ENCODE measurements at places on chromosomes 4 and X.

DNA sequence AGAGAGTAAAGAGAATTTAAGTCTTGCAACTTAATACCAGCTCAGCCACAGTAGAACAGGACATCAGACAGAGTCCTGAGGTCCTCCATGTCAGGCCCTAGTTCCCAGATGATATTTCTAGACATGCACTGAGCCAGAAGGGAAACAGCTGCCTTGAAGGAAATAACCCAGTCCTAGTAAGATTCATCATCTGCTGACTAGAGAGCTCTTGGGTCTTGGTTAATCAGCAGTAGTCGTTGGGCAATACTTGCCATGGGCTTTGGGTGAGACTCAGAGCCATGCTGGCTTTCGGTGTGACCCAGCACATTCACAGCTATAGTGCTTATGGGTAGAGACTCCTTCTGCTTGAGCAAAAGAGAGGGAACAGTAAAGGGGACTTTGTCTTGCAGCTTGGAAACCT, 379.1 kb downstream of the AR start:
- DNase-seq: no peak

- DNase-seq: no peak
These were observed 87.8 kb downstream of the RAPGEF2 start for GRCh38 chr4:159190651-159191050.

DNA sequence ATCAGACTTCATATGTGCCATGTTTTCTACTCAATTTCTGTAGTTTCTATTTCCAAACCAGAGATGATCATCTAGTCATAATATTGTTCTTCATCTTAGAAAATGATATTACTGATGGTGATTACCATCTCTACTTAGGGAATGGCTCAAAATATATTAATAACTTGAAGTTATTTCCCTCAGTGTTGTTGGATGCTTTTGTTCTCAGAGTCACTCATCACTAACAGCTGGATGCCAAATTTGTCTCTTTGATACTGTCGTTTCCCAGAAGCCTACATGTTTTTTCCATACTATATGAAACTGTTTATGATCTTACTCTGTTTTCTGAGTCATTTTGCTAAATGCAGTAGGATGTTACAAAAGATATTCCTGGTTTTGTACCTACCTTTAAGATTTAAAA, 8.9 kb downstream of the PGAM4 start:
- no peak for DNase-seq

DNA sequence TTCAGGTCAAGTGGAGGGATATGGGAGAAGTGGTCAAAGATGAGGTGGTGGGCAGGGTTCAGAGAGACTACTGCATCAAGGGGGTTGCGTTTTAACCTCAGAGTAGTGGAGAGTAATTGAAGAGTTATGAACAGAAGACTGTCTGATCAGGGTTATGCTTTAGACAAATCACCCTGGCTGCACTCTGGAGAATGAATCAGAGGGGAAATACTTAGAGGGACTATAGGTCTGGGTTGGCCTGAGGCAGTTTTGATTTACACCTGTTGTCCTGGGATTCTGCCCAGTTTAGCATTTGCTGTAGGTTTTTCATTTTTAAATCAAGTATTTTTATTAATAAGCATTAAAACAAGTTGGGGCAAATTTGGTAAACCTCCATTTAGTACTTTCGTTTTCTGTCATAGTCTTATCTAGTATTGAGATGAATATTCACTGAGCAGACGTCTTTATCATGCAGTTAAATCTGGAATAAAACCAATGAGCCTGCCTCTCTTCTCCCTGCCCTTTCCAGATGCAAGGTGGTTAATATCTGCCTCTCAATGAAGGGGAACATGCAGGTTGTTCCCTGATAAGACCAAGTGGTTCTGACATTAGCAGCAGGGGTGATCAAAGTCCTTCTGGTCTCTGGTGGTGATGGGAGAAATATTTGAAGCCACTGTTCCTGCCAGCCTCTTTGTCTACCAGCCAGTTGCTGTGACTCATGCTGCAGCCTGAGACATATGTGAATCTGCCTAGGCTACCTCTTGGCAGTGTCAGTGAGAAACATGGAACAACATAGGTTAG, 116.0 kb upstream of the RPS6KA3 start:
- DNase-seq: no peak

GRCh38 chr4:139655116-139655515, 10.5 kb upstream of the MGST2 start:
- no peak for DNase-seq

- DNase-seq: no peak
These were observed 20.6 kb downstream of the CLDN22 start for GRCh38 chr4:183299464-183299863.

DNA sequence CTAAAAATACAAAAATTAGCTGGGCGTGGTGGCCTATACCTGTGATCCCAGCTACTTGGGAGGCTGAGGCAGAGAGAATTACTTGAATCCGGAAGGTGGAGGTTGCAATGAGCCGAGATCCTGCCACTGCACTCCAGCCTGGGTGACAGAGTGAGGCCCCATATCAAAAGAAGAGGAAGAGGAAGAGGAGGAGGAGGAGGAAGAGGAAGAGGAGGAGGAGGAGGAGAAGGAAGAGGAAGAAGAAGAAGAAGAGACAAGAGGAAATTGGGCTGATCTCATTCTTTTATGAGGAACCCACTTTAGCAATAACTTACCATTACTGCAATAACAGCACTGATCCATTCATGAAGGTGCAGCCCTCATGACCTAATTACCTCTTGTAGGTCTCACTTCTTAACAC, 138.9 kb upstream of the GIMD1 start:
- no peak for DNase-seq

DNA sequence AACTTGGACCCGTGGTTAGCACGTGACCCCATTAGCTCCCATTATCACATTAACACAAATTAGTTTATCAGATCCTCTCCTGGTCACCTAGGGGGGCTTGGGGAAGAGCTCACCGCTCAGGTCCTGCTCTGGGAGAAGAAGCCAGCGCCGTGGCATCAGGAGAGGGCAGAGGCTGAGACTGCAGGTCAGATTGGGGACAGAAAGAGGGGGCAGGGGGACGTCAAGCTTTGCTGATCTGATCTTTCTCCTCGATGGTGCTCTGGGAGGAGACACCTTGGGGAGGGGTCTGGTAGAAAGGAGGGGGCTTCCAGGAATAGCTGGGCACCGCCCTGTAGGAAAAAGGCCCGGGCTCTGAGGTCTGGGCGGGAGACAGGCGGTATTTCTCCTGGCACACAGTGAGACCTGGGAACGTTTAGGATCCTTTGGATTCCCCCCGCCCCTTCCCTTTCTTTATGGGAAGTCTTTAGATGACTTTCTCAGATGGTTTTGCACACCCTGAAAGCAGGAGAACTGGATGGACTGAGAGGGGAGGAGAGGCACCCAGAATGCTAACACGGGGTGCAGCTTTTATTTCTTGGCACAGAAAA, 9.1 kb upstream of the ELF4 start:
- DNase-seq: no peak

DNA sequence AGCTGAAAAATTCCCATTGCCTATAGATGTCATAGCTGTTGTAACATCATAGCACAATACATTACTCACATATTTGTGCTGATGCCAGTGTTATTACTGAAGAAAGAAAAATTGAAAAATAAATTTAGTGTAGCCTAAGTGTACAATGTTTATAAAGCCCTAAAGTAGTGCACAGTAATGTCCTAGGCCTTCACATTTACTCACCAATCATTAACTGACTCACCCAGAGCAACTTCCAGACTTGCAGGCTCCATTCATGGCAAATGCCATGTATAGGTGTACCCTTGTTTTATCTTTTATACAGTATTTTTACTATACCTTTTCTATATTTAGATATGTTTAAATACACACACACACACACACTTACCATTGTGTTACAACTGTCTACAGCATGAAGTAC, 265.4 kb upstream of the MAGEB18 start:
- DNase-seq: no peak

DNA sequence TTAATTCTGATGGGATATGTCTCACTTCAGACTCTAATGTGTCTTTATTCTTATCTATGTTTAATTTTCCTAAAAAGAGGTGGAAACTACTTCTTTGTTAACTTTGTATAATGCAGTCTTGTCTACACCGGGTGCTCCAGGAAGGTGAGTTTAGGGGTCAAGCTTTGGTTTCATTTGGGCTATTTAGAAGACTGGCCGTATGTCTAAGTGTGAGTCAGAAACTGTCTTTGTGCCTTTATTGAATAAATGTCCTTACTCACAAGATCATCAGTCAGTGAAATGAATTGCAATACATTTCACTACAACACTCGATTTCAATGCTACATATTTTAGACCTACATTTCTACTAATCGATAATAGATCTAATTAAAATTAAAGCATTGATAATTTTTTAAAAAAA, 56.2 kb downstream of the PROM1 start:
- DNase-seq: no peak

DNA sequence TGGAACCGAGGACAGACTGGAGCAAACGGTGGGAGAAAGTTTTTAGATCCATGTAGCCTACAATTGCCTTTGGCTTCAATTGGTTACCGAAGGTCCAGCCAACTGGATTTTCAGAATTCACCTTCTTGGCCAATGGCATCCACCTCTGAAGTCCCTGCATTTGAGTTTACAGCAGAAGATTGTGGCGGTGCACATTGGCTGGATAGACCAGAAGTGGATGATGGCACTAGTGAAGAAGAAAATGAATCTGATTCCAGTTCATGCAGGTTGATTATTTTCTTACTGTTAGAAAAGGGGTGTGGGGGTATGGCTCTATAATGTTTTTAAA, 702 bp downstream of the KLHL5 start:
- DNase-seq: no peak

- no peak for DNase-seq
These were observed 632.4 kb upstream of the BOD1L1 start for GRCh38 chr4:14259936-14260335.

- no peak for DNase-seq
These were observed 4.4 kb upstream of the SMIM43 start for GRCh38 chr4:121769341-121769740.

DNA sequence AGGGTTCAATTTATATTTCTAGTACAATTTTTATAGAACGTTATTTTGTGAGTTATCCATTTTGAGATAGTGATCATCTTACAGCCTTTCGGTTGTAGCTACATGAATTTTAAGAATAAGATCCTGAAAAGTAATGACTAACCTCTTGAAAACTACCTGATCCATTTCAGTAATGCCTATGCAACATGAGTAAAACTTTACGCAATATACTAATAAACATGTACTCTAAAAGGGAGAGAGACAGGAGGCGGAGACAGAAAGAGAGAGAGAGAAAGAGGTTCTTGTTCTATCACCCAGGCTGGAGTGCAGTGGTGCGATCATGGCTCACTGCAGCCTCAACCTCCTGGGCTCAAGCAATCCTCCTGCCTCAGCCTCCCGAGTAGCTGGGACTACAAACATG, 816.1 kb downstream of the CCSER1 start:
- no peak for DNase-seq

DNA sequence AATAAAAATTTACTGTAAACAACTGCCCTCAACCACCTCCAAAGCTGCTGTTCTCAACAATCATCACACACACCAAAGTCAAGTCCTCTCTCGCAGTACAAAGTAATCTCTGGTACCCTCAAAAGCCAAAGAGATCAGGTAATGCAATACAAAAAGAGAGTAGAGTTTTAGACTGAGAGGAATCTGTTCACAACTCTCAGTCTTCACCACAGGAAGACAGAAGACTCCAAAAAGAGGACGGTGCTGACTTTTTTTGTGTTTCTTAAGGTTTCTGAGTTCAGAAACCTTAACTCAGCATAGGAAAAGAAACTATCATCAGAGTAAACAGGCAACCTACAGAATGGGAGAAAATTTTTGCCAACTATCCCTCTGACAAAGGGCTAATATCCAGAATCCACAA, 1072.3 kb upstream of the DIAPH2 start:
- no peak for DNase-seq

- DNase-seq: no peak
These were observed 255.1 kb downstream of the SPRY1 start for GRCh38 chr4:123651536-123652180.

DNA sequence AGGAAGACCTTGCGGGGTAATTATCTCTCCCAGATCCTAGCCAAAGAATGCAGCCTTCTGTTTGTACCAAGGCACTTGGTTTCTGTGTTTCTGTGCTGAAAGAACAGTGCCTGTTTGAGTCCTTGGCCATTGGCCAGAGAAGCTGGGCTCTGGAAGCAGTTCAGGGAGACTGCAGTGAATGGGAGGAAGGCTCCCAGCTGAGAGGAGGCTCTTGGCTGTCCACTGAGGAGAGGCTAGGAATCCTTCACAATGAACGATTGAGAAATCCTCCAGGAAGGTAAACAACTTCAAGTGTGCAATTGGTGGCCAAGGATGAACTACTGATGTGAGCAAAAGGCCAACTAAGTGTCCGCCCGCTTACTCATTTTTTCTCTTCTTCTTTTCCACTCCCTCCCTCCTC, 61.3 kb downstream of the HS3ST1 start:
- no peak for DNase-seq

DNA sequence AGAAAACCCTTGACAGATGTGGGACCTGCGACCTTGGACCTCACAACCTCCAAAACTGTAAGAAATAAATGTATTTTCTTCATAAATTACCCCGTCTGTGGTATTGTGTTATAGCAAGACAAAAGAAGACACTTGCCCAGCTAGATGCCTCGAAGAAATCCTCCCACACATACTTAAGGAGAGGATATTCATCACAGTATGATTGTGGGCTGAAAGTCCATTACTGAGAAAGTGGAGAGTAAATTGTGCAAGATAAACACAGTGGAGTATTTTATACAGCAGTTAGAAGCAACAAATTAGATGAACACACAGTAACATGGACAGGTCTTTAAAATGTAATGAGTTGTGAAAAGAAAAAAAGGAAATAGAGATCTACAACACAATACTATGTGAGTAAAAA, 25.8 kb upstream of the PLA2G12A start:
- DNase-seq: no peak

- DNase-seq: no peak
These were observed 12.3 kb upstream of the CHRNA9 start for GRCh38 chr4:40322811-40323210.

GRCh38 chr4:28010577-28011240, 1150.1 kb downstream of the STIM2 start:
- DNase-seq: no peak

- DNase-seq: no peak
These were observed 7.5 kb upstream of the BCOR start for GRCh38 chrX:40104985-40105834.

- no peak for DNase-seq
These were observed 123.0 kb downstream of the ZNF827 start for GRCh38 chr4:145815626-145816025.

- DNase-seq: no peak
These were observed 199.2 kb downstream of the MAB21L2 start for GRCh38 chr4:150781191-150781590.

GRCh38 chr4:177546745-177547144, 104.5 kb upstream of the AGA start:
- no peak for DNase-seq

GRCh38 chrX:71941776-71942175, 31.1 kb downstream of the NHSL2 start:
- no peak for DNase-seq

DNA sequence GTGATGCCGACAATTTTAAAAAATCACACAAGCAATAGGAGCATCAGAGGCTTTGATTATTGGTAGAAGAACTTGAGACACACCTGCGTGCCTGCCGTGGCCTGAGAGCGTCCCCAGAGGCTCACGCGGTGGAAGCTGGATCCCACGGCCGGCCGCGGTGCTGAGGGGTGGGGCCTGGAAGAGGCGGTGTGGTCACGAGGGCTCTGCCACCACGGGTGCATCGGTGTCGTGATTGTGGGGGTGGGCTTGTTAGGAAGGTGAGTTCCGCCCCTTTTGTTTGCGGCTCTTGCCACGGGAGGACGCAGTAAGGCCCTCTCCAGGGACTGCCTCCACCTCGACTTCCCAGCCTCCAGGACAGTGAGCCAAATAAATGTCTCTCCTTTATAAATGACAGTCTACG, 77.2 kb upstream of the ADRA2C start:
- no peak for DNase-seq

- DNase-seq: no peak
These were observed 101.5 kb downstream of the MXRA5 start for GRCh38 chrX:3244955-3245354.
